ENCODE measurements at places on chromosomes 7 and 10.
A peak's percentile ranks its signal among the peaks of the same experiment; 100 is the strongest.

DNA sequence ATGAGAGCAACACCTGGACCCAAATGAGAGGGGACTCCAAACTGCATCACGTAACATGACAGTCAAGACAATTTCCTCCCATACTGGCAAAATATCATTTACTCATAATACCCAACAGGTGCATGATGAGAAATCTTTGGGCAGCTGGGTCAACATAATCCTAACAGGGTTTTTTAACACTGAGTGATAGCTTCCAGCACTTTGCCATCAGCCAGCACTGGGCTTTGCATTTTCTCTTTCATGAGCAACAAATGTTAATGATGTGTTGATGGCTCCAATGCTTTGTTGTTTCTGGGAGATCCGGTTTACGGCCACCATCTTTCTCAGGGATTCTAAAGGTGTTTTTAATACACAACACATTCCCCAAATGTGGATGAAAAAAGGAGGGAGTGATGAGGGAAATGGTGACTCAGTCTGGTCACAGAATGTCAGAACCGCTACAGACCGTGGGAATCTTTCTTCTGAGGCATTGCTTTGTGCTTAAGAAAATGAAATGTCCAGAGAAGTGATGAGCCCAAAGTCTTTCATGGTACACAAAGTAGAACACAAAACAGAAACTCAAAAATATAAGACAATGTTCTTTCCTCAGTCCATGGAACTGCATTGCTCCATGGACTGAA, 705.7 kb upstream of the IGFBP3 start:
- H3K27ac ChIP-seq: no peak overlapping the region
- DNase-seq: no peak
- H3K27me3 ChIP-seq: no peaks in the 10 kb centered on the region

DNA sequence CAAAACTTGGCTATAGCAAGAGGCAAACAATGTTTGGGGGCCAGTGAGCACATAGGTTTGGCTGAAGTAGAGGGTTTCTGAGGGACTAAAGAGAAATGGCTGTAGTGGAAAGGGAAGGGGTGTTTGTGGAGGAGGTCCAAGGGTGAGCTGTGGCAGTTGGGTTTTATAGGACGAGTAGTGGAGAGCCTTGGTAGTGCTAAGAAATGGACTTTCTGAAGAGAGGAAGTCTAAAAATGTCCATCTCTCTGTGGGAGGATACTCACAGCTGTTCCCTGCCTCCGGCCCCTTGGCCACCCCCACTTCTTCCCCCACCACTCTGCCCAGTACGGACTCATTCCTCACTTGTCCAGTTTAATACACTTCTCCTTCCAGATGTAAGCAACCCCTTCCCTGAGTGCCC, 64.3 kb downstream of the ZNF22 start:
- H3K27ac ChIP-seq: no peak overlapping the region
- H3K27me3 ChIP-seq: peaks cover 8% of the 10 kb centered on the region
- H3K4me1 ChIP-seq: no peaks in the 10 kb centered on the region

GRCh38 chr7:68038621-68039314, 1042.1 kb downstream of the TYW1 start:
- no peaks in the 10 kb centered on the region for H3K27me3 ChIP-seq
- no peak for DNase-seq
- H3K36me3 ChIP-seq: no peaks in the 10 kb centered on the region
- no peak overlapping the region for H3K4me3 ChIP-seq

- H3K4me1 ChIP-seq: no peaks in the 10 kb centered on the region
- peaks cover 44% of the 10 kb centered on the region for H3K27me3 ChIP-seq
- no peak overlapping the region for H3K4me3 ChIP-seq
- H3K27ac ChIP-seq: no peak overlapping the region
Measured at GRCh38 chr7:108605559-108606201, 36.0 kb downstream of the DNAJB9 start.

DNA sequence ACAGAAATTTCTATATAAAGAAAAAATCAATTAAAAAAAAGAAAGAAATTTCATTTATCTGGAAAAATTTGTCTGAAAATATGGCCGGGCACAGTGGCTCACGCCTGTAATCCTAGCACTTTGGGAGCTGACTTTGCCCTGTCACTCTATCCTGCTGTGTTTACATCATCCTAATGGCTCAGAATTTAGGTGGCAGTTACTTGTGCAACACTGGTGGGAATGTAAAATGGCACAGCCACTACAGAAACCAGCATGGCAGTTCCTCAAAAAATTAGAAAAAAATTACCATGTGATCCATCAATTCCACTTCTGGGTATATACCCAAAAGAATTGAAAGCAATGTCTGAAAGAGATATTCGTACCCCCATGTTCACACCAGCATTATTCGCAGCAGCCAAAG, 405.2 kb upstream of the AUTS2 start:
- H3K4me3 ChIP-seq: no peak overlapping the region
- DNase-seq: no peak
- H3K36me3 ChIP-seq: no peaks in the 10 kb centered on the region
- H3K4me1 ChIP-seq: no peaks in the 10 kb centered on the region

- no peak overlapping the region for H3K27ac ChIP-seq
- no peak for DNase-seq
- H3K36me3 ChIP-seq: no peaks in the 10 kb centered on the region
- H3K4me3 ChIP-seq: no peak overlapping the region
Measured at GRCh38 chr10:78248651-78249464, 215.2 kb downstream of the RPS24 start.

DNA sequence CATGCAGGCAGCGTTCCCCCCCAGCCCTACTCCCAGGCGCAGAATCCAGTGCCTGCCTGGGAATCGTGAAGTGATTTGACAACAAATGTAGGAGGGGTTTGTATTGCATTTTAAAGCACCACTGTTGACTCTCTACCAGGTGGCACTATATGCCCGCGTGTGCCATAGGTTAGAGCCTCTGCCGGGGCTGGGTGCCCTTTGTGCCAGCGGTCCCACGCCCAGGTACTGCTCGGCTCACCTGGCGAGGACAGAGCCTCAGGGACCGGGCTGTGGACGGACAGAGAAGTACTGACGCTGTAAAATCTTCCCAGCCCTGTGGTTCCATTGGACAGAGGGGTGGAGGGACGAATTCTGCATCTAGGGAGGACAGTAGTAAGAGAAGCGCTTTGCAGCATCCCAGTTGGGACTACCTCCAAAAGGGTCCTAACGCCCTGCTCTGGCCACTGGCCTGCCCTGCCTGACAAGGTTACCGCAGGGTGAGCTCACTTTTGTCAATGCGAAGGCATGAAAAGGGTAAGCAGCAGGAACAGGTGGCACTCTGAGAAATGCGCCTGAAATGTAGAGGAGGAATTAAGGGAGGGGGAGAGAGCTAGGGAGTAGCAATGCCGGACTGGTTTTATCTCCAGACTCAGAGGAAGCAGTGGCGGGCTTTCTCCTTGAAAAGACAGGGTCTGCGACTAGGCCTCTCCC, 788 bp upstream of the CACNA2D1 start:
- no peak for DNase-seq
- no peaks in the 10 kb centered on the region for H3K27me3 ChIP-seq
- H3K4me3 ChIP-seq: peak overlapping the region; percentile 83
- H3K4me1 ChIP-seq: peaks cover 23% of the 10 kb centered on the region

DNA sequence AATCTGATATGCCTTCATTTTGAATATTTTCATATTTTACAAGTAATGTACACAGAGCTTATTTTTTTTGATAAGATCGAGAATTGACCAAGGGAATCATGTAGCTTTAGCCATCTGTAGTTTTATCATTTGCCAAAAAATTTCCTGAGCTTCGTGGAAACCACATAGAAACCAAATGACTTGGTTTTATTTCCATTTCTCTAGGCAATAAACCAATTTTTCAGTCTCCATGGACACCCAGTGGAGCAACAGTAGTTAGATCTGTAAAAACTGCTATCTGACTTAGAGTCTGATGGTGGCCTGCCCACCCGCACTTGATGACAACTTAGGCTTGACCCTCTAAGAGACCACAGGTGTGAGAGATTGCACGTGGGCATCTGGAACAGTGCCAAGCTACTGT, 127.8 kb upstream of the CDK6 start:
- no peak overlapping the region for H3K4me3 ChIP-seq
- no peak for DNase-seq
- H3K27ac ChIP-seq: no peak overlapping the region
- peaks cover 2% of the 10 kb centered on the region for H3K36me3 ChIP-seq

GRCh38 chr10:122465401-122466040, 4.2 kb downstream of the HTRA1 start:
- peaks cover 27% of the 10 kb centered on the region for H3K36me3 ChIP-seq
- peak overlapping the region; percentile 32 for H3K27ac ChIP-seq
- no peaks in the 10 kb centered on the region for H3K27me3 ChIP-seq
- peaks cover 82% of the 10 kb centered on the region for H3K4me1 ChIP-seq
- peak overlapping the region; percentile 90 for H3K4me3 ChIP-seq

DNA sequence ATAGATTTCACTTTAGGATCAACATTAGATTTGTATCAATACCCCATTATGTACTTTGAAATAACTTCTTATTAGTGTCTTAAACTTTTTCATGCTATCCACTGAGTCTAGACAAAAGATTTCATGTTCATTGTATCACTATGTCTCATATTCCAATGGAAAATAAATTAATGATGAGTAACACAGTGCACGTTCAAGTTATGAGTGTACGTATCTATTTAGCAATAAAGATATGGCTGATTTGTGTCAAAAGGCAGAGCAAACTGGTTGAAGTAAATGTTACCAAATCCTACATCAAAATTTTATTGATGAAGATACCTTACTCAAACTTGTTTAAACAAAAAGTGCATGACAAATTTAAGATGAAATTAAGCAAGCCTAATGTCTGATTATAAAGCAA, 102.4 kb downstream of the SEMA3E start:
- no peak for DNase-seq
- H3K27ac ChIP-seq: no peak overlapping the region
- H3K4me1 ChIP-seq: peaks cover 23% of the 10 kb centered on the region

DNA sequence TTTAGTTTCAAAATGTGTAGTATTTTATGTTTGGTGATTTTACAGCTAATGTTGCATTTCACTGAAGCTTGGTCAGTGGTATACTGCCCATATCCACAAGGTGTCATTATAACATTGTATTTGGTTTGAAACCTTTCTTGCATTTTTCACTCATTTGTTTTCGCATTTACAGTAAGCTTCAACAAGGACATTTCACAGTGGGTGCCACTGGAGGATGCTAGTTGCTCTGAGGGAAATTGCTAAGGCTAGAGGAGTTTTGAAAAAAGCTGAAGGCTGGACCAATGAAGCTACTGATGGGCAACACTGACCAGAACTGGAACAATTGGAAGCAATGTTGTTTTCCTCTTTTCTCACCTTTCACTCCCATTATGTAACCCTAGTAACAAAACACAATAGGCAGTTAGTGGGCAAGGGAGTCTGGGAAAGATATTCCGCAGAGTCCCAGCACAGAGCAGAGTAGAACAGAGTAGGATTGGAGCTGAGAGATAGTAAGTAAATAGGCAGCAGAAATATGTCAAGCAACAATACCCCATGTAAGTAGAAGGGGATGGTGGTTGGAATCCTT, 23.6 kb upstream of the SRI start:
- H3K4me1 ChIP-seq: no peaks in the 10 kb centered on the region
- H3K4me3 ChIP-seq: no peak overlapping the region
- DNase-seq: no peak

GRCh38 chr7:139583826-139584553, 60.5 kb downstream of the CLEC2L start:
- no peaks in the 10 kb centered on the region for H3K27me3 ChIP-seq
- DNase-seq: peak; percentile 78
- H3K4me3 ChIP-seq: no peak overlapping the region
- no peak overlapping the region for H3K27ac ChIP-seq
- H3K36me3 ChIP-seq: peaks cover 51% of the 10 kb centered on the region
- no peaks in the 10 kb centered on the region for H3K4me1 ChIP-seq

- peaks cover 29% of the 10 kb centered on the region for H3K36me3 ChIP-seq
- no peak overlapping the region for H3K27ac ChIP-seq
- no peak overlapping the region for H3K4me3 ChIP-seq
- no peak for DNase-seq
- no peaks in the 10 kb centered on the region for H3K4me1 ChIP-seq
- no peaks in the 10 kb centered on the region for H3K27me3 ChIP-seq
Measured at GRCh38 chr10:75021379-75022249, 89.8 kb upstream of the SAMD8 start.

DNA sequence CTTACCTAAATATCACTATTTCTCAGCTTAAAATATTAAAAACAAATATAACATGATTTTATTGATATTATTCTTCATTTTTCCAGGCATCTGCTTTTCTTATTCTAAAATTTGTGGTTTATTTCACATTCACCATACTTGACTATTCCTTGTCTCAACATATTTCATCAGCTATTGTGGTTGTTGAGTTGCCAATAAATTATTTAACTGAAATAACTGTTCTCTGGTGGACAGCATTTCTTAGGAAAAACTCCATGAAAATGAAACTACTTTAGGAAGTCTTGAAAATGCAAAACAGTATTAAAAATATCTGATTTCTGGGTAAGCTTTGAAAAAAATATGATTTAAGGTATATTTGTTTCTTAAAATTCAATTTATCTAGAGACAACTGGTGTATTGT, 122.9 kb upstream of the SEMA3A start:
- no peak overlapping the region for H3K4me3 ChIP-seq
- no peaks in the 10 kb centered on the region for H3K27me3 ChIP-seq
- H3K27ac ChIP-seq: no peak overlapping the region
- DNase-seq: no peak
- peaks cover 2% of the 10 kb centered on the region for H3K36me3 ChIP-seq
- peaks cover 1% of the 10 kb centered on the region for H3K4me1 ChIP-seq

- no peaks in the 10 kb centered on the region for H3K27me3 ChIP-seq
- no peaks in the 10 kb centered on the region for H3K36me3 ChIP-seq
- no peaks in the 10 kb centered on the region for H3K4me1 ChIP-seq
- no peak for DNase-seq
Measured at GRCh38 chr7:78780560-78780959, 672.9 kb downstream of the MAGI2 start.

DNA sequence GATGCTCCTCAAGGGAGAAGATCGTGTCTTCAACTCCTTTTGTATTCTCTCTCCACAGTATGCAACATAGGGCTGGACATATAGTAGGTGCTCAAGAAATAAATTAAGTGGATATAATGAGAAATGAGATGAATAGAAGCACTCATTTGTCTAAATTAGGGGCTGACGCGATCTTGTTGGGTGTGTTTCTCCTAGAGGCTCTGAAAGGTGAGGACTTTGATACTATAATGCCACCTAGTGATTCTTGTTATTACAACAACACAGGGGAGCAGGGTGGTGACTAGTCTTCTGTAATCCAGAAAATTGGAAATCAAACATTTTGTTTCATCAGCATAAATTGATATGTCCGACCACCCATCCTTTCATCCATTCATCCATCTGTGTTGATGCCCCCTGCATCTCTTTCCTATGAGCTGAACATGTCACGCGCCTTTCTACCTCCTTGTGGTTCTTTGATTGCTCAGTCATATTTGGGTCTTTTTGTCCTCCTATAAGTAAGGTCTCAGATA, 3.5 kb upstream of the CFAP58 start:
- H3K27me3 ChIP-seq: peaks cover 10% of the 10 kb centered on the region
- no peaks in the 10 kb centered on the region for H3K4me1 ChIP-seq
- no peak overlapping the region for H3K4me3 ChIP-seq
- no peak for DNase-seq
- no peak overlapping the region for H3K27ac ChIP-seq
- H3K36me3 ChIP-seq: no peaks in the 10 kb centered on the region

GRCh38 chr7:94698275-94698674, 42.3 kb upstream of the SGCE start:
- H3K36me3 ChIP-seq: no peaks in the 10 kb centered on the region
- DNase-seq: no peak
- H3K27ac ChIP-seq: peak overlapping the region; percentile 89
- H3K4me1 ChIP-seq: peaks cover 50% of the 10 kb centered on the region
- no peaks in the 10 kb centered on the region for H3K27me3 ChIP-seq
- H3K4me3 ChIP-seq: no peak overlapping the region

Measured in osteocyte (in vitro differentiated cells).